ENCODE measurements at places on chromosomes 6 and 20.

DNA sequence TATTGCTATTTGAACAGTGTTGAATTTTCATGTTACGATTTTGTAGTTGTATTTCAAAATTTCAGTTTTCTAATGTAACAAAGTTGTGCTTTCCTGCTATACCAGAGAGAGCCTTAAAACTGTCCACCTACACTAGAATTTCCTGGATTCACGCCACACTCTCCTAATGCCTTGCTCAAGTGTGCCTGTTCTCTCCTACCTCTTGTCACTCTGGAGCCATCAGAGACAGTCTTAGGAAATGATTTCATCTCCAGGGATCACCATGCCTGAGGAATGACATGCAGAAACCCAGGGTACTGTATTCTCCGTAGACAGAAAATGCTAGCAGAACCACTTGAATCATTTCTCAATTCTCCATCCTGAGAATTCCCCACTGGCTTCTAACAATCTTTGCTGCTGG lies 667.6 kb downstream of the KIF16B start:
- peak; percentile 49 for DNase-seq

GRCh38 chr6:52661551-52661950 lies 9.4 kb upstream of the TMEM14A start:
- no peak for DNase-seq

- DNase-seq, result no peak
These were observed 3.3 kb downstream of the ADGRB3 start for GRCh38 chr6:68638230-68638900.

- DNase-seq, result no peak
These were observed 114.4 kb downstream of the MTHFD1L start for GRCh38 chr6:150979826-150980350.

DNA sequence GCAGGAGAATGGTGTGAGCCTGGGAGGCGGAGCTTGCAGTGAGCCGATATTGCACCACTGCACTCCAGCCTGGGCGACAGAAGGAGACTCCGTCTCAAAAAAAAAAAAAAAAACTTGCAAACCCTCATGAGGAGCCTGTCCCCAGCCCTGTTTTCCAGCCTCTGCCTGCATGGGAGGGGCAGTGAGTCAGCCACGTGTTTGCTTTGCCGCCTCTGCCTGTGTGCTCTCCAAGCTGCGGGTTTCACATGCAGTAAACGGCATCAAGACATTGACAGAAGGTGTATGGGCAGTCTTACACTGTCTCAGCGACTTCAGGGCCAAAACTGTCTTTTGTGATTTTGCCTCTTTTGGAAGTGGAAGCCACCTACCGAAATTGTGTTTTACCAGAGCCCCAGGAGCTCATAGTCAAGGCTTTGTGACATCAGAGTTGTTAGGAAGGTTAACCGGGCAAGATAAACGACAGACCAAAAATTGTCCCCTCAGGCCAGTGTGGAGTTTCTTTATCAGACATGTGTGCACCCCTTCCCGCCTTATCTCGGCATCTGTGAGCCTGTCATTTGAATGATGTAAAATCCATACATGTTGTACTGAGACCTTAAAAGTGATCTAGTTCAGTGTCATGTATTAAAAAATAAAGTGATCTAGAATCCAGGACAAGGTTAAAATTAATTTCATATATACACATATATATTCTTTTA lies 52.9 kb downstream of the RPP40 start:
- no peak for DNase-seq

DNA sequence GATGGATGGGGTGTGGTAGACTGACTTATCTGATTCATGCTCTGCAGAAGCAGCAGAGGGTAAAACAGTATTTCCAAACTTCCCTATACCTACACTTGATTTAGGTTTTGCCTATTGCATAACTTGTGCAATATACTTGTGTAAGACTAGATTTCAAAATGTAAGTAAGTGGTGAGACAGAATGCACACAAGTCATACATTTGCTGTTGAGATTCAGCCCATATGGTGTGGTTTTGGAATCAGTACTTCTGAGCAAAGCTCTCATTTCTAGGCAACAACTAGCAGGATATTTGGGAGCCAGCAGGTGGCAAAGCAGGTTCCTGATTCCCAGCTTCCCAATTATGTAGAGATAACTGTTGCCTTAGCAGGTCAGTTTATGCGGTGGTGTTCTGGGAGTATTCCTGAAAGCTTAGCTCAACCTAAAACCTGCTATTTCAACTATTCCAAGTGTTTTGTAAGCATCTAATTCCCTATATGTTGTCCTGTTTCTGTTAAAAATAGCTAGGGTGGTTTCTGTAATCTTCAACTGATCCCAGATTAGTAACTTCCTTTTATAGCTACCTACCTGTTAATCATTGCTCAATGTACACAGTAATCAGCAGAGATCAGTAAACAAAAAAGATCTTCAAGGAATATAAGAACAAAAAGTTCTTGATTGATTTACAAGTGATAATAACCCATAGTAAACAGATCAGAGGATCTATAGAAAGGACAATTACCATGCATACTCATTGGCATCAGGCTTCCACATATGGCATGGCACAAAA lies 8.5 kb upstream of the FABP7 start:
- DNase-seq, result no peak

- no peak for DNase-seq
These were observed 1.9 kb upstream of the ULBP1 start for GRCh38 chr6:149961728-149962425.

- DNase-seq, result no peak
These were observed 48.7 kb downstream of the SCGN start for GRCh38 chr6:25700761-25701160.

DNA sequence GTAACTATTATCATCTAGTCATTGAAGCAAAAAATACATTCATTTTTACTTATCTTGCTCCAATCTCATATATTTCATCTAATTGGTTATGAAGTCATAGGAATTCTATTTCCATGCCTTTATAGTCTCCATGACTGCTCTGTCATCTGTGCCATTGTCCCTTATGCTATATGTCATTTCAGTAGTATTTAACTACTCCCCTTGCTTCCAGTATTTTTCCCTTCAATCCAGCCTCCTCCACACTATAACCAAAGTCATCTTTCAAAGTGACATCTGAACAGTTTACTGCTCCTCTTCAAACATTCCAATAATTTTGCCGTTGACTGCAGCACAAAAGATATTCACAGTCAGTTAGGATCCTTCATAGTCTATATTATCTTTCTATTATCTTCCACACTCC lies 216.6 kb upstream of the HS3ST5 start:
- no peak for DNase-seq

GRCh38 chr20:57310821-57311514 lies 18.6 kb upstream of the SPO11 start:
- DNase-seq, result no peak

DNA sequence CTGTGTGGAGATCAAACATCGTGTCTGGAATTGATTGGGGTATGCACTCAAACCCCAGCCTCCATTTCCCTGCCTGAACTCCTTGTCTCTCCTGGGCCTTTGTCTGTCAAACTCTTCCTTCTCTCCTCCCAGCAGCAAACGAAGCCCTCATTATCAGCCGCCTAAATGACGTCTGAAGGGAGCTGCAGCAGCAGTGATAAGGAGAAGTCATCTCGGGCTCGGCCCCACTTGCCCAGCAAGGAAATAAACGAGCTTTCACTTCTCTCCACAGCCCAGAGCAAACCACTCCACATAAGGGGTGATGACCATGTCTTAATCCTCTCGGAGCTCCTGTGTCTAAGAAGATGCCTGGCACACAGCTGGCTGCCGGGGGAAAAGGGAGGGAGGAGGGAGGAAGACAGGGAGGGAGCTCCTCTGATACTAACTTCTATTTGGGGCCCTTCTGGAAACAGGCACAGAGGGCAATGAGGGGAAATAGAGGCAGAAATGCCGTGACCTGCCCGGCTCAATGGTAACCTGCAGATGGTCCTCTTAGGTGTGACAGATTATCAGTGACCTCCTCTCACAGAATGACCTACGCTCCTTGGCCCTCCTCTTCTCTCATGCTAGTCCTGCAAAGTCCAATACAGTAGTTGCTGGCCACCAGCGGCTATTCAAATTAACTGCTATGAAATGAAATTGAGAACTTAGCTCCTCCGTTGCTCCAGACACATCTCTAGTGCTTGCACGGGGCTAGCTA lies 100.4 kb downstream of the PXDC1 start:
- DNase-seq, result no peak

DNA sequence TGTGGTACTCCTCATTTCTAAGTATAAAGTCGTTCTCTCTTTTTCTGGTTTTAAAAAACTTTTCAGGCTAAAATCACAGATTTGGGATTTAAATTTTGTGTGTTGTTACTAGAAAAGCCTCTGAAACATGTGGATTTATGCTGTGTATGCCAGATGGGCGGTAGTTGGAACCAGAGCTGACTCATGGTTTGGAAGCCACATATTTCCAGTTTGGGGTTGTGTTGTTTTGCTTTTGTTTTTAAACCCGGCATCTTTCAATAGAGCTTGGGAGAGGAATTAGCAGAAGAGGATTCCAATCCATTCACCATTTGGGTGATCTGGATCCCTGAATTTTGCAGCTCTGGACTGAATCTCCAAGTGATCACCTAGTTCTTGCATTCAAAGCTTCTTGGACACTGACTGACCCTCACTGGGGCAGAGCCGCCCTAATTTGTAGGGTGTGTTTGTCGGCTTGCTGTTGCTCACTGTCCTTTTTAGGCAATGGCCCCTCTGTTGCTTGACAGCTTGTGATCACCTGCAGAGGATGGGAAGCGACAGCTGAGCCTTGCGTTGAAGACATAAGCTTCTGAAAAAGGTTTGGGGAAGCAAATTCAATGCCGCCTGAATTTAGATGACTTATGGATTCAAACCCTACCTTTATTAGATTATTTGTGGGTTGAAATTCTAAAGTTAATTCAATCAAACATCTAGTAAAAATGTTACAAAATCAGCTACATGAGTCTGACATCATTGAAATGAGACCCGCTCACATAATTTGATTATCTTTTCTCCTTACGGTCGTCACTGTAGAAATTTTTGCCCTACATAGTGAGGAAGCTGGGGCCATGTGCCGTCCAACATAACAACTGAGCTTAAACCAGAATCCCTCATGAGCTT lies 79.9 kb upstream of the CD83 start:
- DNase-seq, result no peak

- DNase-seq, result no peak
These were observed 8.9 kb downstream of the EHMT2 start for GRCh38 chr6:31888276-31889258.

GRCh38 chr6:32718879-32719278 lies 22.3 kb upstream of the HLA-DQA2 start:
- no peak for DNase-seq

- peak; percentile 32 for DNase-seq
These were observed 33.1 kb upstream of the CHRNA4 start for GRCh38 chr20:63394069-63394919.

DNA sequence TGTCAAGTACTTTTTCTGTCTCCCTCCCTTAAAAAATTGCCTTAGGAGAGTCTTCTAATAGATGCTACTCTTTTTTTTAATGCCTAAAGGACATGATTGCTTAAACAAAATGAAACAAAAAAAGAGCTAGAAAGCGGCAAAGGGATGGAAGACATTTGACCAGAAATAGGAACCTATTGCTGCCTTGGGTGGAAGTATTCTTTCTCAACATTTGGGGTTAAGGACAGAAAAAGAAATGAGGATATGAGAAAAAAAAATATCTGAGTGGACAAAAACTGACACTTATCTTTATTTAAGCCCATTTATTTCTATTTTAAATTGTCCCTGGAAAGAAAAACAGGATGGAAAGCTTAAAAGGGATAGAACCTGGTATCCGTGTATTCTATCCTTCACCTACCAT lies 664.9 kb upstream of the CITED2 start:
- no peak for DNase-seq

- no peak for DNase-seq
These were observed 22.0 kb upstream of the PERP start for GRCh38 chr6:138129190-138129589.

- no peak for DNase-seq
These were observed 7.8 kb downstream of the STX7 start for GRCh38 chr6:132505158-132505557.

DNA sequence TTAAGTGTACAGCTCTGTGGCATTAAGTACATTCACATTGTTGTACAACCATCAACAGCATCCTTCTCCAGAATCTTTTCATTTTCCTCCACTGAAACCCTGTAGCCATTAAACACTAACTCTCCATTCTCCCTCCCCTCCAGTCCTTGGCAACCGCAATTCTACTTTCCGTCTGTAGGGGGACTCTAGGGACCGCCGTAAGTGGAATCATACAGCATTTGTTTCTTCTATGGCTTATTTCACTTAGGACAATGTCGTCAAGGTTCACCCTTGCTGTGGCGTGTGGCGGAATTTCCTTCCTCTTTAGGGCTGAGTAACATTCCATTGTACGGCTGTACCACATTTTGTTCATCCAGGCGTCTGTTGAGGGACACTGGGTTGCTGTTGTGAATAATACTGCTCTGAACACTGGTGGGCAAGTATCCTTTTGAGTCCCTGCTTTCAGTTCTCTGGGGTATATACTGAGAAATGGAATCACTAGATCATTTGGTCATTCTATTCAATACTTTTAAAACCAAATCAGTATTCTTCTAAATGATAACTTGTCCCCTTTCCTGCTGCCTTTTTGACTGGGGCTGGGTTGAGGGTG lies 50.7 kb downstream of the PPP1R3G start:
- no peak for DNase-seq

- no peak for DNase-seq
These were observed 41.4 kb upstream of the BEND6 start for GRCh38 chr6:56913285-56914074.

- no peak for DNase-seq
These were observed 19.5 kb upstream of the SLC22A7 start for GRCh38 chr6:43278524-43279078.

GRCh38 chr6:56292505-56293181 lies 45.3 kb upstream of the COL21A1 start:
- DNase-seq, result no peak

- DNase-seq, result no peak
These were observed 3.9 kb downstream of the MAP7 start for GRCh38 chr6:136546331-136546730.

DNA sequence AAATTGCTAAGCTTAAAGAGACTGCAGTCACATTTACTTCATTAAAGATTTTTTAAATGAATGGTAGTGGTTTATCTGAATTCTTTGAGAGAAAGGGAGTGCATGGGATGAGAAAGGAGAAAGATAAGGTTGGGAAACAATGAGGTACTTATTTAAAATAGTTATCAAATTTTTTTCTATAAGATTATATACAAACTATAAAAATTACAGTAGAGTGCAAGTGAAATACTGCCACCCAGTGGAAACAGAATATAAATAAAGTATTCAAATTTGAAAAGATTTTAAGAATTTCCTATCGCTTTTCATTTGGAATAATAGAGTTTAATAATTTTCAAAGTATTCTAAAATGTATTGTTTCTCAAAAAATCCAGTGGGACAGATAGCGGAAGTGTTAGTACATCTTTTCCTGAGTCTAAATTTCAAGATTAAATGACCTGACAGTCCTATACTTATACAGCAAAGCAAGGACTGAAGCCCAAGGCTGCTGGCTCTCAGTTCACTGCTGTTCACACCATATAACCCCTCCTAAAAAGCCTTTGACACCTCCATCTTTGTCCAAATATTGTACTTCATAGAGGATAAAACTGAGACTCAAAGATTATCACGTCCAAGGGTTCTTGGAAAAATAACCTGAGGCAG lies 31.1 kb downstream of the EPM2A start:
- DNase-seq, result no peak

GRCh38 chr6:18350271-18350670 lies 36.9 kb upstream of the RNF144B start:
- DNase-seq, result no peak

GRCh38 chr20:16476032-16476431 lies 97.2 kb downstream of the KIF16B start:
- no peak for DNase-seq

GRCh38 chr6:74657011-74657410 lies 548.8 kb downstream of the COL12A1 start:
- DNase-seq, result no peak

All from caudate nucleus (tissue), 63 donors.